MV-4-11 (cell line): ENCODE measurements at places on chromosomes 3 and 15.
A peak's percentile ranks its signal among the peaks of the same experiment; 100 is the strongest.

- DNase-seq, result no peak
Measured at GRCh38 chr3:111917300-111917699, 58.2 kb downstream of the PHLDB2 start.

DNA sequence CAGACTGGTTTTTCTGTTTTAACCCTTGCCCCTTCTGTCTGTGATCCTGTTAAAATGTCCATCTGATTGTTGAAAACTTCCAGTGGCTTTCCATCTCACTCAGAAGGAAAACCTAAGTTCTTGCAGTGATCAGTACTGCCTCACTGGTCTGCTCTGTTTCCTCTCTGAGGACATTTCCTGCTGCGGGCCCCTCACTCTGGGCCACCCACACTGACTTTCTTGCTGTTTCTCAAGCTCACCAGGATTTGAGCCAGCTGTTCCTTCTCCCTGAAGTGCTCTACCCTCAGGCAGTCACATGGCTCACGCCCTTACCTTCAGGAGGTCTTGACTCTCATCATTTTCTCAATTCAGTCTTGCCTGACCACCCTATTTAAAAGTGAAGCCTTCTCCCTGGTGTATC lies 1.8 kb downstream of the GRK7 start:
- DNase-seq, result no peak

GRCh38 chr3:10936686-10937085 lies 55.9 kb upstream of the SLC6A1 start:
- no peak for DNase-seq

DNA sequence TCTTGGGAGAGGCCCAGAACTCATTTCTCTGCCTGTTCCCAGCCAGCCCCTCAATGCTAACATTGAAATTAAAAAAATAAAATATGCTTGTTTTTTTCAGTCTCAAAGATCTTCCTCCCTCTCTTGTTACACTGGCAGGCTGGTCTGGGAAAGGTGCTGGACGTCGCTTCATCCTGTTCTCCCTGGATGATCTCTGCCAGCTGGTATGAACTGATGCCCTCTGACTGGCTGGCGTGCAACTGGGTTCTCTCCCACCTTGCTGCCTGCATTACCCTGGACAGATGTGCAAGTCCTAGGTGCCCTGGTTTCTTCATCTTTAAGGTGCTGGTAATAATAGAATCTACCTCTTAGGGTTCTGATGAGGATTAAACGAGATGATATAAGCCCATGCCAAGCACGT lies 263.9 kb upstream of the PROK2 start:
- no peak for DNase-seq

GRCh38 chr3:119598410-119599098 lies 869 bp downstream of the PLA1A start:
- no peak for DNase-seq

DNA sequence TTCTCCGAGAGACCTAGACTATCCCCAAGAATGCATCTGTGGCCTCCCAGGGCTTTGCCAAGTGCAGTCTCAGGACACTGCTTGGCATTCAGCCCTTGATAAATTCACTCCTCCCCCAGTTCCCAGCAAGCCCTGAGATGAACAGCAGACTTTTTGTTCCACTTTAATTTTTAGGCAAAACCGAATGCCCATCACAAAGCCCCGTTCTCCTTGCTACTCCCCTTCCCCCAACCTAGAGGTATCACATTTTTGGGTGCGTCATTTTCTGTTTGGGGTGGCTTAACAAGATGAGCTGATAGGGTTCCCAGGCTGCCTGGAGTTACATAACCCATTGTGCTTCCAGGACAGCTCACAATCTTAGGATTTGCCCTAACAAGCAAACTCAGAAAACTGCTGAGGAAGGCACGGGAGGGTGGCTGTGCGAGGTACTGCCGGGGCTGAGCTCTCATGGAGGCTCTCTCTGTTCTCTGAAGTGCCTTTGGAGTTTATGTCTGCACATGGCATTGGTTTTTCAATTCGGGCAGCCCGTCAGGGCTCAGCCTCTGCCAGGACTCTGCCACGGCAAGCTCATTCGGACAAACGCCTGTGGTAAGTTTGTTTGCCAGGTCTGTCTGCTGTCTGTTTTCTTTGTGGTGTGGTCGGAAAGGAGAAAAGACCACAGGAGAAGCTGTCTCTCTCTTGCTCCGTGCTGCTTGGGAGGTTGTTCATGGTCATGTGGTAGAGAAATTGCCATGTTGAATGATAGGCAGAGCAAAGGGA lies at the start of gene TRAK1:
Gene TRAK1 (plus strand): TSS at position 385 of the 759 bp plus-strand sequence. CDS start 113 bp downstream, at position 498.
- DNase-seq, result no peak

DNA sequence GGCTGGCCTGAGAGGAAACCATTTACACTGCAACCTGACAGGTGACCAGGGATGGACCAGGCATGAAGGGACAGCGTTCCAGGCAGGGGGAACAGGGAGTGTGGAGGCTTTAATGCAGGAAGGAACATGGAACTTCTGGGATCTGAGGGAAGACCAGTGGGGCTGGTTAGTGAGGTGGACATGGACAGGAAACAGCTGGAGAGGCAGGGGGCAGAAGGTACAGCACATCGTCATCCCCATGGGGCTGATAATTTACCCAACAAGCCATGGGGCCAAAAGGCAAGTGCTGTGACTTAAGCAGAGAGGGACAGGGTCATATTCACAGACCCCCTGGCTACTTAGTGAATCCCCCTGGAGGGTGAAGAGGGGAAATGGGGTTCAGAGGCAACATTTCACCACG lies 77.0 kb upstream of the LARS2 start:
- no peak for DNase-seq

DNA sequence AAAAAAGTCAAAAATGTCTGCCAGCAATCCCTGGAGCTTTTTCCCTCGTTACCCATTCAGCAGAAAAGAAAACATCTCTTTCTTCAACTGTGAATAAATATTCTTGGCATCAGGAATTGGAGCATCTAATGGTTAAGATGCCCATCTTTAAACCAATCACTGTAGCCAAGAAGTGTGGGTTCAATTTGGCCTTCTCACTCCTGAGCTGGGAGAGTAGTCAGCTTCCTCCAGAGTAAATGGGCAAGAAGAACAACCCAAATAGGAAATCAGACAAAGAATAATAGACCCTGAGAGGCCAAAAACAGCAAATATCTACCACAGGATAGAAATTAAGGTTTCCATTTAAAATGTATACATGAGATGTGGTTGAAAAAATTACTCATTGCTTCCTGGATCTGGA lies 508.0 kb upstream of the MDFIC2 start:
- DNase-seq, result no peak

- DNase-seq, result no peak
Measured at GRCh38 chr3:124767264-124767663, 37.0 kb downstream of the UMPS start.

- DNase-seq, result peak; percentile 1
Measured at GRCh38 chr15:83904107-83905040, 250.5 kb downstream of the ADAMTSL3 start.

- no peak for DNase-seq
Measured at GRCh38 chr3:13019243-13020095, 53.8 kb downstream of the IQSEC1 start.

DNA sequence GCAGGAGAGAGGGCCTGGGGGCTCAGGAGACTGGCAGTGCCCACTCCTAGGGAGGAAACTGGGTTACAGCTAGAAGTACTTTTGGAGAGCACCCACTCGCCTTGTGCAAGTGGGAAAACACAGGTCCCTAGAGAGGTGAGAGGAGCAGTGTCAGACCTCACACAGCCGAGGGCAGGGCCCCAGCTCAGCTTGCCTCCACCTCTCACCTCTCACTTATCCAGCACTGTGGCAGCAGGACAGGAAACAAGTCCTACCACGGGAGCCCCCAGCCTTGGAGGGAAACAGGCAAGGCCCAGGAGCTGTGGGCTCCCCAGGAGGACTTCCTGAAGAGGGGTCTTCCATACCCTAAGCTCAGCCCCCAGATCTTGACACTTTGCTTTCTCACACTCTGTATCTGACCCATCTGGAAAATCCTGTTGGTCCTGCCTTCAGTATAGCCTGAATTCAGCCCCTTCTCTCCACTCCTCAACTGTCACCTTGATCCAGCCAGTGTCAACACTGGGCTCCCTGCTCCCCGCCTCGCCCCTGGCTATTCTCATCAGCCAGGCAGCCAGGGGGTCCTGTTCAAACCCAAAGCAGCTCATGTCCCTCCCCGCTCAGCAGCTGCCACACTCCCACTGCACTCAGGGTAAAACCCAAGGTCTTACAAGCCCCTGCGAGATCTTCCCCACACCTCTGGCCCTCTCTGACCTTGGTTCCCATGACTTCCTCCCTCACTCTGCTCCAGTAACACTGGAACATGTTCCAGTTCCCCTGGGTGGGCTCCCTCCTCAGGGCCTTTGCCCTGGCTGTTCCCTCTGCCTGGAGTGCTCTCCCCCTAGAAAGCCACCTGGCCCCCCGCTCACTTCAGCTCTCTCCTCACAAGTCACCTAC lies 870 bp upstream of the TMEM40 start:
- no peak for DNase-seq

GRCh38 chr15:62391641-62392262 lies 226.7 kb upstream of the C2CD4B start:
- peak; percentile 12 for DNase-seq

- DNase-seq, result no peak
Measured at GRCh38 chr15:79896131-79896633, 632 bp downstream of the MTHFS start.
